Hematopoietic multipotent progenitor cell treated with erythropoietin and hydrocortisone succinate and interleukin-3 and kit ligand, for 17 days (in vitro differentiated cells): ENCODE measurements at places on chromosomes 2 and 18.
A peak's percentile ranks its signal among the peaks of the same experiment; 100 is the strongest.

DNA sequence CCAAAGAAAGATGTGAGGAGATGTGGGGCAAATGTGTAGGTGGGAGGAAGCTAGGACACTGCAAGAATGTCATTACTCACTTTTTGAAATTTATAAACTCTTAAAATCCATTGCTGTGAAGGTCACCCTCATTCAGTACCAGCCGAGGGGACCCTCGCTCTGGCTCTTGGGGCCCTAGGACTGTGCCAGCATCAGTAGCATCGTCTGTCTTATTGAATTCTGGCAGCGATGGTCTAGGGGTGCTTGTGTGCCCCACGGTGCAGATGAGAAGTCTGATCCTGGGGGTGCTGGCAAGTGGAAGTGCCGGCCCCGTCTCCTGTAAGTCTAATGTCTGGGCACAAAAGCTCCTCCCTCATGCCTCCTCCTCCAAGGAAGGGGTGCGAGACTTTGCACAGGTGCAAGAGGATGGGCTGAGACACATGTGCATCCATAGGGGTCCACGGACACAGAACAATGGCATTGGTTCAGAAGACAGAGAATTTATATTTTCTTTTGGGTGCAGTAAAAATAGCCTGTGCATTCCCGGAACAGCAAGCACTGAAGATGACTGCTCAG is 266.7 kb upstream of the HDAC4 start:
- no peak for DNase-seq

DNA sequence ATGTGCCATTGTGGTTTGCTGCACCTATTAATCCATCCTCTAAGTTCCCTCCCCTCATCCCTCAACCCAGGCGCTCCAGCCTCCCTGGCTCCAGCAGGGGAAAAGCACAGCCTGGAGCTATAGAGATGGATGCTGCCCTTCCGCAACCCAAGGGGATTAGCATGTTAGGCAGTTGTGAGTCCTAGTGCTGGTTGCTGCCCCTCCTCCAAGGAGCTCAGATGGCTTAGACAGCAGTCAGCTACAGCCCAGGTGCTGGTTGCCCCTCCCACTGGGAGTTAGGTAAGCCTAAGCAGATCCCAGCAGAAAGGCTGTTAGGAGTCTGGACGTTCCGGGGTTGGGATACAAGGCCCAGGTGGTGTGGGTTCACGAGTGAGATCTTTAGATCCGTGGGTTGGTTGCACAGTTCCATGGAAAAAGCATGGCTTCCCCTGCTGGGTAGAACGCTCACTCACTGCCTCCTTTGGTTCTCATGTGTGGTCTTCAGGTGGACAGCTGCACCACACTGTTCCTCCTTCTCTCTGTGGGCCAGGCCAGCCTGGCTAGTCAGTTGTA is 446.1 kb downstream of the ZNF804A start:
- DNase-seq, result no peak

- no peak for DNase-seq
Observed at GRCh38 chr2:165593081-165593480, 123.6 kb downstream of the CSRNP3 start.

GRCh38 chr18:3079653-3080052 is 66.7 kb upstream of the LPIN2 start:
- no peak for DNase-seq

DNA sequence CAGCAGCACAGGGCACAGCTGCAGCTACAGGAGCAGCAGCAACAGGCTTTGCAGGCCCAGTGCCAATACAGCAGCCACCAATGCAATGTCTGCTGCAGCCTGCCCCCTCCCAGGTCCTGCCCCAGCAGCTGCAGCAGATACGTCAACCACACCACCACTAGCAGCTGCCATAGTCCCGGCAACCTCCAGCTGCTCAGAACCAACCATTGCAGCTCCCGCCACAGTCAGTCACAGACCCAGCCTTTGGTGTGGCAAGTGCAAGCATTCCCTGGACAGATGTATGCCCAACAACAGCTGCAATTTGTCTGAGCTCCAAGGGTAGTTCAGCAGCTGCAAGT is 53.3 kb upstream of the TUBA3E start:
- DNase-seq, result no peak

DNA sequence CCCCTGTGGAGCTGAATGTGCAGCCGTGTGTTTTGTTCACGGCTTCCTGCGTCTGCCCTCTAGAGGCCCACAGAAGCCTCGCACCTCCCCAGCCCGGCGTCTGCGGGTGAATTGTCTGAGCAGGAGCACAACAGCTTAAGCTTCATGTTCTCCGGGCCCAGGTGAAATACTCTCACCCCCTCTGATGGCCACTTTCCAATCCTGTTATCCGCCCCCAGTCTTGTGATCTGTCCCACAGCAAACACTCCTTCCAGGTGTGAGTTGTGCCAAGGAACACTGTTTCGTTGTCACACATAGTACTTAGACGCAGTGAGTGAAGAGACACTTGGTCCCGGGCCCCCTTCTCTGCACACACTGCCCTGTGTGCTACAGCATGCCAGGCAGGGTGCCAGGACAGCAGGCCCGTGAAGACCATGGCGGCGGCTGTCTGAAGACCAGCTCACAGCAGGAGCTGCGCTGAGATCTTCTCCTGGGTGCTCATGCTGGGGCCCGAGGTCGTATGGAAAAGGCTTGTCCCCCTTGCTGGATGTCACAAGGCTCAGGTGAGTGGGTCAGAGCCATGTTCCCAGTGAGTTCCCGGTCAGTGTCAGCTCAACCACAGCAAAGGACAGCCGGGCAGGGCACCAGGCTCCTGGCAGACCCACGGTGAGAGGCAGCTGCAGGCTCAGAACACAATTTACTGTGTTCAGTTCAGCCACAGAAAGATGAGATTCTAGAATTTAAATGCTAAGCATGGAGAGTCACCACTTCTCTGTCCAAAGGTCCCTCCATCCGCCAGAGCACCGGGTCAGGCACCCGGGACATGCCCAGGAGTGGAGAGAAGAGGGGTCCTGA is 6.8 kb upstream of the PXDN start:
- DNase-seq, result no peak

DNA sequence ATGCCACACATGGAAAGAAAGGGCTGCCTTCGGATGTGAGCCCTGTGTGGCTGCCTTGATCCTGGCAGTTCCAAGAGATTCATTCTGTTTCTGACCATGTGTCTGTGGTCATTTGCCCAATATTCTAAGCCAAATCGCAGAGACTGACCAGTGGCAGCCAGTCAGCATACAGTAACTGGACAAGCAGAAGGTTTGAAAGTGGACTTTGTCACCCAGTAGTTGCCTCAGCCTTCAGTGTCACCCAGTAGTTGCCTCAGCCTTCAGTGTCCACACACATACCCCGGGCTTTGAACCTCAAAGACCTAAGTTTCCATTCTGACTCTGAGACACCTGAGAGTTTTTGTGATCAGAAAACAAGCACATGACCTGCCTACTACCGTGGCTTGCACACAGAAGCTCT is 5.0 kb downstream of the RFX8 start:
- DNase-seq, result no peak

DNA sequence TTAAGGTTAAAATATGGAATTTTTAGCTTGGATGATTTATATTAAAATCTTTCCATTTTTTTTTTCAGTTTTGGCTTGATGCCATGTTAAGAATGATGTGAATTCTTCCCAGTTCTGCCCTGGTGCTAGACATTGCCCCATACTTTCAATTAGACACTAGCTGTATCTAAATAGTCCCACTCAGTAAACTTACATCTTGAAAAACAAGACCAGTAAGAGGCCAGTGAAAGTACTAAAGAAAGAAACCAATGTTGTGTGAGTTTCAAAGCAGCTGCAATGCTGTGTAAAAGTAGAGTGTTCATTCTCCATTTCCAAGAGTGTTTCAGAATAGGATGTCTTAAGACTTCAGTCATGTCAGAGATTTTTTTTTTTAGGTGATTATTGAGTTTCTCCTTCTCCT is 40.0 kb upstream of the CYBRD1 start:
- no peak for DNase-seq

- DNase-seq, result no peak
Observed at GRCh38 chr18:70288171-70288850, 534 bp upstream of the SOCS6 start.

- no peak for DNase-seq
Observed at GRCh38 chr18:13620206-13620672, 106.1 kb downstream of the FAM210A start.

DNA sequence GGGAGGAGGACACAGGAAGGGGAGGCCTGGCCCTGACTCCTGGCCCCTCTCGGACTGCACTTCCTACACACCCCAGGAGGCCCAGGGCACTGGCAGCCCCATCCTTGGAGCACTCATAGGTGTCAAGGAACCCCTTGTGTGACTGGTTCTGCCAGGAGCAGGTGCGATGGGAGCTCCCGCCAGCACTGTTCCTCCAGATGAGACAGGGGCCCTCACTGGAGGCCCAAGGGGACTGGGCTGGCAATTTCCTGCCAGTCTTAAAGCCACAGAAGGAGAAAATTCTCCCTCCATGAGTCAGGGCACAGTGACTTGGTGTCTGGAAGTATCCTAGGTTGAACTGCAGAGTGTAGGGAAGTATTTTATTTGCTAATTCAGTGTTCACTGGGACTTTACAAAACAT is 42.8 kb upstream of the MAL start:
- no peak for DNase-seq

DNA sequence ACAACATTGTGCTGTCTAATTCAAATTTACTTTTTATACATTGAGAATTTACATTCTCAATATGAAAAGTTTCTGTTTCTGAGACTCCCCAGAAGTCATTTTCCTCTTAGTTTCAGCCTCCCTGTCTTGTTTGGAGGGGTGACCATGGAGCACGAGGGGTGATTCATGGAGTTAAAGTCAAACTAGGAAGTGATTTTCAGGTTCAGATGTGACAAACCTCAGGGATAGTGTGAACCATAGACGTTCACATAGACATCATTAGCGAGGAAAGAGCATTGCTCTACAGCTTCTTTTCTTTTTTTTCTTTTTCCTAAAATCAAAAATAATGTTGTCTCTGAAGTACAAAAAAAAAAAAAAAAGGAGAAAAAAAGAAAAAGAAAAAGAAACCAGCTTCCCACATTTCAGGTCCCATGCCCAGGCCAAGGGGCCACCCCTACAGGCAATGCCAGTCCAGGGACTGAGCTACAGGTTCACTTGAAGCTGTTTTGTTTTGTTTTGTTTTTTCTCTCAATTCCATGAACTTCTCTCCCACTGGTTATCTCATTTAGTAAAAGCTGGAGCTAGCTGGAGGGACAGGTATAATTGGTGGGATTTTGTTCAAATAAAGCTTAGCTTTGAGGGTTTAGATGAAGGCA is 18.1 kb upstream of the LCLAT1 start:
- no peak for DNase-seq

DNA sequence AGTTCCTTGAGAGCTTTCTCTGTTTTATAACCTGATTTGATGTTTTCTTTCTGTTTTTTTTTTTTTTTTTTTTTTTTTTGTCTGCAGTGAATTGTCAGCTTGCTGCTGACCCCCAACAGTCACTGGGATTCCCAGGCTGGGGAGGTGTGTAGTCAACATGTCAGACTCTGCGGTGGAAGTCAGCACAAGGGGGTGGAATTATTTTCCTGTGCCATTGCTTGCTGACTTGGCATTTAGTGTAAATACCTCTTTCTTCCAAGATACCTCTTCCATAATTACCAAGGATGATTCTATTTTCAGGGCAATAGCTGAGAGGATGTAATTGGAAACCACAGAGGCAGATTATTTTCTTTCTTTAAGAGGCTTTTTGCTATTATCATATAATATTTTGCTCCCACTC is 266.3 kb downstream of the CCDC85A start:
- no peak for DNase-seq

DNA sequence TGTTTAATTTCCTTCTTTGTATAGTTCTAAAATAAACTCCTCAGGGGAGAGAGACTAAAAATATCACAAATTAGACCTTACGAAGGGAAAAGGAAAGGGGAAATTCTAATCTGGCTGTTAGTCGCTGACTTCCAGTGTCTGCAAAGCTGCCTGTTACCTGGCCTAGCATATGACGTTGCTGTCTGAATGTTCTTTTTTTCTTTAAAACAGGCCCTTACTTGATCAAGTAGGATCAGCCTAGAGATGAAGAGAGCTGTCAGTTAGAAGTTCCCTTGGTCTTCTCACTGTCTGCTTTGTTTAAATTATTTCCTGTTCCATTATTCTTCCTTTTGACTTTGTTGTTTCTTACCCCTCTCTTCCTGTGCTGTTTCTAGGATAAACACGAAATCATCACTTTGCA is 11.2 kb downstream of the NCK2 start:
- DNase-seq, result no peak

DNA sequence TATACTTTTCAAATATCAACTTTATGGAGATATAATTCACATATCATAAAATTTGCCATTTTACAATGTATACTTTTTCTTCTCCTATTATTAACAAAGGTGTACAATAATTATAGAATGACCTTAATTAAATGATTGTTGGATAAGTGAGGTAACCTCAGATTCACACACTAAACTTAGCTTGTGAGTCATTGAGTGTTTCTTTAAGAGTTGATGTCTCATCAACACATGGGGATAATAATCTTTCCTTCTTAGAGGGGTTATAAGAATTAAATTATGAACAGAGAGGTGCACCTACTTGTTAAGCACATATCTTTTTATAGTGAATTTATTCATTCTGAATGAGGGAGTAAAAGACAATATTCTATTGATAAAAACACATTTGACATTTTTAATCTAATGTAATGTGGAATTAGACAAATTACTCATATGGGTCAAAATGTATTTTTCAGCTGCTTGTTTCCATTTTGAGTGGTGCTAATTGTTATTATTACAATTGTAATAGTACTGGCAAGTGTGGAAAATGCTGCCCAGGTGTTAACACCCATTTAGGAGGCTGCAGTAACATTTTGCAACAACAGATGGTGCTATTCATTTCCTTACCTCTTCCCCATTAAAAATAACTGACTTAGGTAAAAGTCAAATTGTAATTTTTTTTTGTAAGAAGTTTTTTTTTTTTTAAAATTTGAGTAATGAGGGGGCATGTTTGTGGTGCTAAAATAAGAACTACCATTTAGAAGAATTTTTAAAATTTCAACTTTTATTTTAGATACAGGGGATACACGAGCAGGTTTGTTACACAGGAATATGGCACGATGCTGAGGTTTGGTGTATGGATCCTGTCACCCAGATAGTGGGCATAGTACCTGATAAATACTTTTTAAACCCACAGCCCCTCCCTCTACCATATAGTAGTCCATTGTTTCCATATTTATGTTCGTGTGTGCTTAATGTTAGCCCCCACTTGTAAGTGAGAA is 32.1 kb upstream of the DYNAP start:
- DNase-seq, result peak; percentile 12

DNA sequence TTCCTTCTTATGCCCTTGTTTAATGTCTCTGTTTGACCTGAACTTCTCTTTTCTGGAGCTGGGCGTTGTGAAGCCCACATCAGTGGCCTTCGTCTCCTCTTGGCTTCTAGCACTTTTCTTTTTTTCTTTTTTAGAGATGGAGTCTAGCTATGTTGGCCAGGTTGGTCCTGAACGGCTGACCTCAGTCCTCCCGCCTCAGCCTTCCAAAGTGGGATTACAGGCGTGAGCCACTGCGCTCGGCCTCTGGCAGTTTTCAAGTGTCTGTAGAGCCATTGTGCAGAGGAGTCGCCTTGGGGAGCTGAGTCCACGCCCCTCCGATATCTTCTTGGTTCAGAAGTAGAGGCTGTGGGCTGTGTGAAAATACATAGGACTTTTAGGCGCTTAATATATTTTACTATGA is 36.5 kb downstream of the ZNF532 start:
- no peak for DNase-seq

- DNase-seq, result no peak
Observed at GRCh38 chr2:239855863-239856587, 169.1 kb downstream of the NDUFA10 start.
